Breast epithelium (tissue), 4 donors: ENCODE measurements at places on chromosomes 2 and 18. TPM values are rescaled to one million over a fixed set of nuclear protein-coding genes. Genes with fewer than 3 reads are reported as not detected.

DNA sequence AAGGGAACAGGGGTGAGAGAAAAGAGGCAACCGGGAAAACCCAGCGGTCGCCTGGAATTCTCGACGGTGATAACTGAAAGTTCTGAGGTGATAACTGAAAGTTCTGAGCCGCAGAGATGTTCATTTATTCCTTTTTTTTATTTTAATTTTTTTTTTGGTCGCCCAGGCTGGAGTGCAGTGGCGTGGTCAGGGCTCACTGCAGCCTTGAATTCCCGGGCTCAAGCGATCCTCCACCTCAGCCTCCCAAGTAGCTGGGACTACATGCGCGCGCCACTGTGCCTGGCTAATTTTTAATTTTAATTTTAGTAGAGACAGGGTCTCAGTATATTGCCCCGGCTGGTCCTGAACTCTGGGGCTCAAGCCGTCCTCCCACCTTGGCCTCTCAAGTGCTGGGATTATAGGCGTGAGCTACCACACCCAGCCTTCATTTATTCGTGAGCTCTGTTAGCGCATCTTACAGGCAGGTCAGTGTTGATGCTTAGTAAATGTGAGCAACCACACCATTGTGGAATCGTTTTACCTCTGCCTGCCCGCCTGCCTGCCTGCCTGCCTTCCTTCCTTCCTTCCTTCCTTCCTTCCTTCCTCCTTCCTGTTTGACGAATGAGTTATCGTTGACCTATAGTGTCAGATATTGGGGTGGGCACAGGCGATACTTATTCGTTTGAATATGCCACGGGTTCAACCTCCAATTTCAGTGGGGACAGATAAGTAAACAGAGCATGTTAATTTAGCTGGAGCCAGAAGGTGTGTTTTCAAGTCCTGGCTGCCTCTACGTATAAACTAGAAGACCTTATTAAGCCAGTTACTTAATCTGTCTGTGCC is 557 bp upstream of the E2F6 start:
- H3K4me3 ChIP-seq: peak overlapping the region; percentile 71
- H3K36me3 ChIP-seq: no peaks in the 10 kb centered on the region
- H3K27me3 ChIP-seq: no peaks in the 10 kb centered on the region

GRCh38 chr2:7007846-7008741 is 90.9 kb downstream of the RNF144A start:
- peak overlapping the region; percentile 24 for H3K4me3 ChIP-seq

- DNase-seq: no peak
- no peak overlapping the region for H3K4me3 ChIP-seq
- no peak overlapping the region for H3K27ac ChIP-seq
- no peaks in the 10 kb centered on the region for H3K36me3 ChIP-seq
- H3K4me1 ChIP-seq: no peaks in the 10 kb centered on the region
These were observed 185.1 kb downstream of the MYO5B start for GRCh38 chr18:50009773-50010335.

AFG3L2 gene
- total RNA-seq: 42.7 TPM

SCG2 gene
- 0.66 TPM for total RNA-seq

IL1RN gene
- 1.6 TPM for total RNA-seq

- no peaks in the 10 kb centered on the region for H3K4me1 ChIP-seq
- H3K27ac ChIP-seq: no peak overlapping the region
- H3K36me3 ChIP-seq: no peaks in the 10 kb centered on the region
These were observed 6.6 kb upstream of the OXER1 start for GRCh38 chr2:42770288-42771131.

DNA sequence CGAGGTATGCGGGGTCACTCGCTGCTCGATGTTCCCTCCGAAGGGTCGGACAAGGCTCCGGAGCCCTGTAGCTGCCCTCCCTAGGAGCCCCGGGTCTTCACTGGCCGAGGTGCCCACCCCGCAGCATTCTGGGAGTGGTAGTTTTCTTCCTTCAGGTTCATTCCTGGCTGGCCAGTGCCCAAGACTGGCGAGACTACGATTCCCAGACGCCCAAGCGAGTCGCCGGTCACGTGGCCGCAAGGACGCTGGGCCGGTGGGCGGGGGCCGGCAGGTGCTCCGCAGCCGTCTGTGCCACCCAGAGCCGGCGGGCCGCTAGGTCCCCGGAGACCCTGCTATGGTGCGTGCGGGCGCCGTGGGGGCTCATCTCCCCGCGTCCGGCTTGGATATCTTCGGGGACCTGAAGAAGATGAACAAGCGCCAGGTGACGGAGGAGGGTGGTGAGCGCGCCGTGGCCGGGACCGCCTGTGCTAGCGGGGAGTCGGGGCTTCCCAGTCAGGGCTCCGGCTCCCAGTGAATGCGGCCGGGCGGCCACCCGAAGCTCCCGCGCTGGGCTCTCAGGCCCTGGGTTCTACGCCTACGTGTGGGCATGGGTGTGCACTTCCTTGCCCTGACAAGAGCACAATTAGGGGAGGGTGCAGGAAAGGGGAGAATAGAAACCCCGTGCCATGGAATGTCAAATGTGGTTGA is at the start of gene SEC11C:
SEC11C (plus strand) TSS at position 270 of the 687 bp plus-strand sequence; CDS start at position 335, 65 bp downstream.
- H3K27me3 ChIP-seq: no peaks in the 10 kb centered on the region
- DNase-seq: peak; percentile 97
- H3K36me3 ChIP-seq: no peaks in the 10 kb centered on the region
- H3K27ac ChIP-seq: peak within 1 kb of the TSS; percentile 95

GRCh38 chr2:26245810-26246209 is 1.1 kb downstream of the HADHB start:
- H3K27ac ChIP-seq: peak overlapping the region; percentile 98
- H3K36me3 ChIP-seq: no peaks in the 10 kb centered on the region
- no peak for DNase-seq
- H3K27me3 ChIP-seq: no peaks in the 10 kb centered on the region
- peak overlapping the region; percentile 68 for H3K4me3 ChIP-seq

DNA sequence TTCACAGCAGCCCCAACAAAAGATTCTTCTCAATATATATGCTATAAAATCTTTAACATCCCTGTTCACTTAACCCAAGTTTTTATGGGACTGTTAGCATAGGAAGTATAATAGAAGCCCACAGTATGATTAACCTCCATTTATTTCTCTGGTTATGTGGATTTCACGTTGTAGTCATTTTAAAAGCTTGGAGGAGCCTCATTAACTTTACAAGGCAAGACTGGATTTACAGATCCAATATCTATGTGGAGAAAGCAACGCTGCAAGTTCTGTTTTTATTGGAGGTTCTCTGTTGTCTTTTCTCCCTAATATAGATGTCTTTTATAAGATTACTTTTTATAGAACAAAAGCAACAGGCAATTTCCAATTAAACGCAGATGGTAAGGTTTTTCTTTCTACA is 114.9 kb upstream of the SYT4 start:
- no peaks in the 10 kb centered on the region for H3K36me3 ChIP-seq
- H3K4me1 ChIP-seq: no peaks in the 10 kb centered on the region
- no peaks in the 10 kb centered on the region for H3K27me3 ChIP-seq
- no peak overlapping the region for H3K27ac ChIP-seq

SAG gene
- not detected for total RNA-seq

- no peak for DNase-seq
- no peak overlapping the region for H3K27ac ChIP-seq
- H3K36me3 ChIP-seq: no peaks in the 10 kb centered on the region
- H3K4me1 ChIP-seq: no peaks in the 10 kb centered on the region
These were observed 18.8 kb upstream of the MAP3K20 start for GRCh38 chr2:173056705-173057364.

- DNase-seq: no peak
- H3K4me3 ChIP-seq: no peak overlapping the region
- H3K4me1 ChIP-seq: no peaks in the 10 kb centered on the region
- no peaks in the 10 kb centered on the region for H3K27me3 ChIP-seq
- H3K27ac ChIP-seq: peak overlapping the region; percentile 7
These were observed 148.0 kb upstream of the SLC14A2 start for GRCh38 chr18:45467293-45467692.

GRCh38 chr18:9366126-9366714 is 31.6 kb downstream of the TWSG1 start:
- peak; percentile 74 for DNase-seq
- H3K27me3 ChIP-seq: no peaks in the 10 kb centered on the region
- H3K27ac ChIP-seq: peak overlapping the region; percentile 77
- H3K4me1 ChIP-seq: no peaks in the 10 kb centered on the region
- H3K36me3 ChIP-seq: no peaks in the 10 kb centered on the region

- H3K27me3 ChIP-seq: no peaks in the 10 kb centered on the region
- H3K27ac ChIP-seq: no peak overlapping the region
- H3K36me3 ChIP-seq: no peaks in the 10 kb centered on the region
These were observed 65.6 kb upstream of the NOSTRIN start for GRCh38 chr2:168736649-168737445.

GRCh38 chr2:120802867-120803484 is 67.3 kb downstream of the GLI2 start:
- H3K27ac ChIP-seq: peak overlapping the region; percentile 25
- no peaks in the 10 kb centered on the region for H3K36me3 ChIP-seq
- no peak for DNase-seq

CIB4 gene
- not detected for total RNA-seq

GRCh38 chr2:126803434-126803775 is 95.3 kb upstream of the TEX51 start:
- no peaks in the 10 kb centered on the region for H3K27me3 ChIP-seq
- DNase-seq: no peak
- no peak overlapping the region for H3K27ac ChIP-seq
- no peaks in the 10 kb centered on the region for H3K4me1 ChIP-seq

DNA sequence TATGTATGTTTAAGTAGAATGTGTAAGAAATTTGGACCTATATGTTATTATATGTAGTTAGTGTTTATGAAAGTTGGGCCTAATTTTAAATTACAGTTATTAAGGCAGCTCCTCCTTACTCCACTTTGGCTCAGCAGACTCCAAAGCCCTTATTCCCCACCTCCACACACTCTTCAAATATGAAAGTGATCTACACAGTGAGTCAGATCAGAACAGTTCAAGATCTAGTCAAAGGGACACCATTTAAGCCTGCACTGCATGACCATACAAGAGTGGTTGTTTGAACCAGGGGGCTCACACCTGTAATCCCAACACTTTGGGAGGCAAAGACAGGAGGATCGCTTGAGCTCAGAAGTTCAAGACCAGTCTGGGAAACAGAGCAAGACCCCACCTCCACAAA is 21.2 kb upstream of the PMAIP1 start:
- no peak overlapping the region for H3K4me3 ChIP-seq
- H3K27ac ChIP-seq: no peak overlapping the region
- no peaks in the 10 kb centered on the region for H3K4me1 ChIP-seq
- no peak for DNase-seq
- H3K27me3 ChIP-seq: no peaks in the 10 kb centered on the region

- H3K4me3 ChIP-seq: no peak overlapping the region
- no peaks in the 10 kb centered on the region for H3K27me3 ChIP-seq
These were observed 17.1 kb downstream of the ANKRD44 start for GRCh38 chr2:197293252-197294007.

FSHR gene
- not detected for total RNA-seq

TUBB8B gene
- 0.66 TPM for total RNA-seq

DNA sequence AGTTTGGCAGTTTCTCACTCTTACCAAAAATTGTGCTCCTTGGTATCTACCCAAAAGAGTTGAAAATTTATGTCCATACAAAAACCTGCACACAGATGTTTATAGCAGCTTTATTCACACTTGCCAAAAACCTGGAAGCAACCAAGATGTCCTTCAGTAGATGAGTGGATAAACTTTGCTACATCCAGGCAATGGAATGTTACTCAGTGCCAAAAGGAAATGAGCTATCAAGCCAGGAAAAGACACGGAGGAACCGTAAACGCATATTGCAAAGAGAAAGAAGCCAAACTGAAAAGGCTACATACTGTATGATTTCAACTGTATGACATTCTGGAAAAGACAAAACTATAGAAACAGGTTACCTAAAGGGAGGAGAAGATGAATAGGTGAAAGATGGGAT is 36.1 kb downstream of the TMEM163 start:
- no peaks in the 10 kb centered on the region for H3K36me3 ChIP-seq
- no peaks in the 10 kb centered on the region for H3K27me3 ChIP-seq
- no peak overlapping the region for H3K4me3 ChIP-seq
- no peak overlapping the region for H3K27ac ChIP-seq
- no peaks in the 10 kb centered on the region for H3K4me1 ChIP-seq

GRCh38 chr2:11985817-11986566 is 239.6 kb downstream of the LPIN1 start:
- no peaks in the 10 kb centered on the region for H3K36me3 ChIP-seq
- H3K4me3 ChIP-seq: no peak overlapping the region
- no peak overlapping the region for H3K27ac ChIP-seq
- H3K4me1 ChIP-seq: no peaks in the 10 kb centered on the region

- no peak for DNase-seq
- no peaks in the 10 kb centered on the region for H3K36me3 ChIP-seq
- H3K4me3 ChIP-seq: no peak overlapping the region
- H3K27me3 ChIP-seq: no peaks in the 10 kb centered on the region
- H3K27ac ChIP-seq: no peak overlapping the region
- H3K4me1 ChIP-seq: no peaks in the 10 kb centered on the region
These were observed 192.0 kb downstream of the CDH7 start for GRCh38 chr18:65942854-65943253.

CIDEA gene
- total RNA-seq: 461 TPM

- H3K4me1 ChIP-seq: no peaks in the 10 kb centered on the region
- no peaks in the 10 kb centered on the region for H3K27me3 ChIP-seq
- no peaks in the 10 kb centered on the region for H3K36me3 ChIP-seq
These were observed 57.4 kb downstream of the MYO1B start for GRCh38 chr2:191302459-191303139.

DNA sequence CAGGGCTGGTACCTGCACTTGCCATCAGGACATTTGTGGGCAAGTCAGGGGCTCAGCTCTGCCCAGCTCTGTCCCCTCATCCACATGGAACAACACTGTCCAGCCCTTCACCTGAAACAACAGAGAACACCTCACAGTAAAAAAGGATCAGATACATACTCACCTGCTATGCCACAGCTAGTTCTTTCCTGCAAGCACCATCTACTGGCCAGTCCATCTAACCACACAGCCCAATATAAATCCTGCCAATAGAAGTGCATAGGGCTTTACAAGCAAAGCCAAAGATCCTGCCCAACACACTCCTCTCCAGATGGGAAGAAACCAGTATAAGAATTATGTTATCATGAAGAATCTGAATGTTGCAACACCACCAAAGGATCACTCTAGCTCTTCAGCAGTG is 52.2 kb upstream of the GALNT13 start:
- H3K4me1 ChIP-seq: no peaks in the 10 kb centered on the region
- H3K27ac ChIP-seq: no peak overlapping the region
- no peak overlapping the region for H3K4me3 ChIP-seq
- no peaks in the 10 kb centered on the region for H3K36me3 ChIP-seq
- no peaks in the 10 kb centered on the region for H3K27me3 ChIP-seq

- no peak for DNase-seq
- no peak overlapping the region for H3K27ac ChIP-seq
- H3K4me3 ChIP-seq: no peak overlapping the region
- no peaks in the 10 kb centered on the region for H3K27me3 ChIP-seq
- H3K4me1 ChIP-seq: no peaks in the 10 kb centered on the region
- H3K36me3 ChIP-seq: no peaks in the 10 kb centered on the region
These were observed 62.5 kb downstream of the TMEM17 start for GRCh38 chr2:62443471-62443870.

GRCh38 chr18:57910817-57911216 is 107.7 kb upstream of the ATP8B1 start:
- H3K4me1 ChIP-seq: no peaks in the 10 kb centered on the region
- no peaks in the 10 kb centered on the region for H3K36me3 ChIP-seq
- no peak for DNase-seq
- no peak overlapping the region for H3K4me3 ChIP-seq
- H3K27ac ChIP-seq: no peak overlapping the region

- DNase-seq: no peak
- no peak overlapping the region for H3K4me3 ChIP-seq
- H3K27me3 ChIP-seq: no peaks in the 10 kb centered on the region
These were observed 10.4 kb downstream of the ARHGAP25 start for GRCh38 chr2:68745006-68745405.

WIPF1 gene
- 24.9 TPM for total RNA-seq
